Stimulated activated naive B cell treated with anti-CD40 and anti-IgM and Interleukin-4, amounts not matched to agents 10 μg/mL and 1 μg/mL and 100 μg/mL, for 72 hours (primary cell): ENCODE measurements at places on chromosomes 3 and 15.

GRCh38 chr15:90320062-90320884 lies 31.8 kb upstream of the ZNF774 start:
- H3K4me3 ChIP-seq: no peak overlapping the region
- H3K4me1 ChIP-seq: peaks cover 8% of the 10 kb centered on the region
- peak; percentile 56 for DNase-seq
- H3K27me3 ChIP-seq: no peaks in the 10 kb centered on the region
- H3K27ac ChIP-seq: peak overlapping the region; percentile 7

GRCh38 chr3:66809595-66809958 lies 188.5 kb upstream of the KBTBD8 start:
- no peak for DNase-seq
- H3K27me3 ChIP-seq: no peaks in the 10 kb centered on the region
- H3K27ac ChIP-seq: no peak overlapping the region

- peaks cover 3% of the 10 kb centered on the region for H3K27me3 ChIP-seq
- peaks cover 6% of the 10 kb centered on the region for H3K4me1 ChIP-seq
- H3K27ac ChIP-seq: no peak overlapping the region
- H3K4me3 ChIP-seq: no peak overlapping the region
- H3K36me3 ChIP-seq: no peaks in the 10 kb centered on the region
- no peak for DNase-seq
Observed at GRCh38 chr15:75123395-75123794, 78.3 kb upstream of the C15orf39 start.

- H3K4me1 ChIP-seq: peaks cover 2% of the 10 kb centered on the region
- peaks cover 30% of the 10 kb centered on the region for H3K27me3 ChIP-seq
- peak within 1 kb of the TSS; percentile 78 for H3K4me3 ChIP-seq
- H3K27ac ChIP-seq: no peak within 1 kb of the TSS
- H3K36me3 ChIP-seq: no peaks in the 10 kb centered on the region
- peak; percentile 4 for DNase-seq
Observed at GRCh38 chr3:185152410-185153170, at the start of gene C3orf70. TSS of gene C3orf70 (minus strand) at chr3:185153060. CDS start at chr3:185152823, 237 bp downstream.

DNA sequence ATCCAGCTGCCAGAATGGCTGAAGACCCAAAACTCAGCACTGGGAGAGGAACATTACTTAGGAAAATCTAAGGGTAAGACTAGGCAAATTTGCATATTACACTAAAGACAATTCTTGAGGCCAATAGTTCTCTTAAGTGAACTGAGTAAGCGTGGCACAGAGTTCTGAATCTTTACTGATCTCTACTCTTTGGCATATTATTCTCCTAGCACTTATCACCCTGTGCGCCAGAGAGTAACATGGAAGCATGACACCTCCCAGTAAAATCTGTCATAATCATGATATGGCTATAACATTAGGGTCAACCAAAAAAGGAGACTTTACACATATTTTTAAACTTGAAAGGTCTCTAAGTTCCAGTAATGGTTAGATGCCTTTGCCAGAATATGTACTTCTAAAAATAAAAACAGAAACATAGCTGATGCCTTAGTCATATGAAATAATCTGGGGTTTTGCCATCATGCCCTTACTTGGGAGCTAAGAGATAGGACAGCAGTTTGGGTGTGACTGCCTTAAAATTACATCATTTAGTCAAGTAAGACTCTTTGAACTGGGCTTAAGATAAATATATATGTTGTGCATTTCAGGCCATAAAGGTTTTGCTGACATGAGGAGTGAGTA lies 290.5 kb downstream of the PLCL2 start:
- no peak overlapping the region for H3K27ac ChIP-seq
- no peak for DNase-seq
- H3K4me3 ChIP-seq: no peak overlapping the region
- no peaks in the 10 kb centered on the region for H3K27me3 ChIP-seq

- no peak for DNase-seq
- peak overlapping the region; percentile 97 for H3K27ac ChIP-seq
- H3K36me3 ChIP-seq: peaks cover 20% of the 10 kb centered on the region
- peak overlapping the region; percentile 100 for H3K4me3 ChIP-seq
- peaks cover under 1% of the 10 kb centered on the region for H3K27me3 ChIP-seq
Observed at GRCh38 chr3:8962226-8962861, 928 bp downstream of the RAD18 start.

- H3K27me3 ChIP-seq: peaks cover 18% of the 10 kb centered on the region
- no peaks in the 10 kb centered on the region for H3K36me3 ChIP-seq
- peak within 1 kb of the TSS; percentile 65 for H3K27ac ChIP-seq
- peak within 1 kb of the TSS; percentile 85 for H3K4me3 ChIP-seq
Observed at GRCh38 chr3:38346587-38347410, at the start of gene XYLB. TSS of gene XYLB (plus strand) at chr3:38346785. CDS start at chr3:38346869, 84 bp downstream.

DNA sequence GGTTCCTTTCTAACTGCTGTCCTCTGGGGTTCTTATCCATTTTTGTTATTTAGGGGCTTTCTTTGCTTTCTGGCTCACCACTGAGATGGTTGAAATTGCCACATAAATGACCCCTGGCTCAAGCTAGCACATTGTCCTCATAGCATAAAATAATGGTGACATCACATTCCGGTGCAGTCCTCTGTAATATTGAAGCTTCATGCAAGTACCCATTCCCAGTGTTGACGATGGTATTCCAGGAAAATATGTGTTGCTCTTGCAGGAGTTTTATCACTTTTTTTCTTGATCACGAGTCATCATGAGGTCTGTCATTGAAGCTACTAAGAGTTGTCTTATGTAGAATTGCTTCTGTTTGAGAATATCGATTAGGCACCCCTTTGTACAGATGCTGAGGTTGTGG lies 56.1 kb downstream of the CRTC3 start:
- H3K27ac ChIP-seq: peak overlapping the region; percentile 1
- H3K4me3 ChIP-seq: no peak overlapping the region
- no peak for DNase-seq
- no peaks in the 10 kb centered on the region for H3K27me3 ChIP-seq
- peaks cover 27% of the 10 kb centered on the region for H3K36me3 ChIP-seq

DNA sequence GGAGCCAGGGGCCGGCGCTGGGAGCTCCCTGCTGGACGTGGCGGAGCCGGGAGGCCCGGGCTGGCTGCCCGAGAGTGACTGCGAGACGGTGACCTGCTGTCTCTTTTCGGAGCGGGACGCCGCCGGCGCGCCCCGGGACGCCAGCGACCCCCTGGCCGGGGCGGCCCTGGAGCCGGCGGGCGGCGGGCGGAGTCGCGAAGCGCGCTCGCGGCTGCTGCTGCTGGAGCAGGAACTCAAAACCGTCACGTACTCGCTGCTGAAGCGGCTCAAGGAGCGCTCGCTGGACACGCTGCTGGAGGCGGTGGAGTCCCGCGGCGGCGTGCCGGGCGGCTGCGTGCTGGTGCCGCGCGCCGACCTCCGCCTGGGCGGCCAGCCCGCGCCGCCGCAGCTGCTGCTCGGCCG lies 1.5 kb downstream of the SMAD6 start:
- H3K27me3 ChIP-seq: peaks cover 25% of the 10 kb centered on the region
- no peak overlapping the region for H3K27ac ChIP-seq
- H3K36me3 ChIP-seq: no peaks in the 10 kb centered on the region
- no peak overlapping the region for H3K4me3 ChIP-seq
- H3K4me1 ChIP-seq: peaks cover 24% of the 10 kb centered on the region

DNA sequence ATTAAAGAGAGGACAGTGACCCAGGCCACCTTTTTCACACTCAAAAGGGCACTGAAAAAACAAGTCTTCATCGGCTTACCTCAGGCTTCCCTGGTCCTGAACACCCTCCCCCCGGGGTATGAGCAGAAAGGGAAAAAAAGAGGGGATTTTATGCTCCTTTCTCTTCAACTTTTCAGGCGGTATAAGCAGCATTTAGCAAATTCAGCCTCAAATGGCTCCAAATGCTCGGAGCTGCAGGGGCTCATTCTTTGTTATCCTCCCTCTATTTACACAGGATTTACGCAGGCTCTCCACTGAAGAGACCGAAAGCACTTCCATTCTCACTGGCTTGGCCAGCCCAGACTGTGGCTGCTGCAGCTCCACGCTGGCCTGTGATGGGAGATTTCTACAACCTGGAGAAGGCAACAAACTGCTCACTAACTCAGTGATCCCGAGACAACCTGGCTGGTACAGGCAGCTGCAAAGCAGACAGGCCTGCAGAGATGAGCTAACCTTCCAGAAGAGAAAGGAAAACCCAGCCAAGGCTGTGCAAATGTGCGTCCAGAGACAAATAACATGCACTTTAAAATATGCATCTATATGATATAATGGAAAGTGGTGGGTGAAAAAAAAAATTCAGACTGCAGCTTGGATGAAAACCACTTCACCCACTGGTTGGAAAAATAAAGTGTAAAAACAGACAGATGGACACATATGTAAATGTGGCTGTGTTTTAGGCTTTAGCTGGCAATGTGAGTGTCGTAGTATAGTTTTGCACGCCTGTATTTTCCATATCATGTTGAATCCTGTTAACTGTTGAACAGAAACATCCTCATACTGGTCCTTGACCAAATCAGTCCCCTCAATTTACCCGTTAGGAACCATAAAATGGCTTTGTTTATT lies 54.2 kb downstream of the MEIS2 start:
- no peak overlapping the region for H3K4me3 ChIP-seq
- DNase-seq: no peak
- H3K4me1 ChIP-seq: no peaks in the 10 kb centered on the region
- H3K36me3 ChIP-seq: no peaks in the 10 kb centered on the region
- H3K27me3 ChIP-seq: no peaks in the 10 kb centered on the region

GRCh38 chr15:91302588-91303439 lies 202.8 kb downstream of the SV2B start:
- peaks cover 22% of the 10 kb centered on the region for H3K27me3 ChIP-seq
- H3K4me3 ChIP-seq: no peak overlapping the region
- no peaks in the 10 kb centered on the region for H3K4me1 ChIP-seq
- no peaks in the 10 kb centered on the region for H3K36me3 ChIP-seq

GRCh38 chr3:43369404-43370292 lies 83.3 kb downstream of the SNRK start:
- H3K27me3 ChIP-seq: no peaks in the 10 kb centered on the region
- H3K27ac ChIP-seq: no peak overlapping the region
- no peaks in the 10 kb centered on the region for H3K4me1 ChIP-seq

GRCh38 chr3:73520931-73521461 lies 103.7 kb downstream of the PDZRN3 start:
- H3K4me3 ChIP-seq: no peak overlapping the region
- no peak overlapping the region for H3K27ac ChIP-seq
- no peaks in the 10 kb centered on the region for H3K4me1 ChIP-seq
- DNase-seq: no peak

DNA sequence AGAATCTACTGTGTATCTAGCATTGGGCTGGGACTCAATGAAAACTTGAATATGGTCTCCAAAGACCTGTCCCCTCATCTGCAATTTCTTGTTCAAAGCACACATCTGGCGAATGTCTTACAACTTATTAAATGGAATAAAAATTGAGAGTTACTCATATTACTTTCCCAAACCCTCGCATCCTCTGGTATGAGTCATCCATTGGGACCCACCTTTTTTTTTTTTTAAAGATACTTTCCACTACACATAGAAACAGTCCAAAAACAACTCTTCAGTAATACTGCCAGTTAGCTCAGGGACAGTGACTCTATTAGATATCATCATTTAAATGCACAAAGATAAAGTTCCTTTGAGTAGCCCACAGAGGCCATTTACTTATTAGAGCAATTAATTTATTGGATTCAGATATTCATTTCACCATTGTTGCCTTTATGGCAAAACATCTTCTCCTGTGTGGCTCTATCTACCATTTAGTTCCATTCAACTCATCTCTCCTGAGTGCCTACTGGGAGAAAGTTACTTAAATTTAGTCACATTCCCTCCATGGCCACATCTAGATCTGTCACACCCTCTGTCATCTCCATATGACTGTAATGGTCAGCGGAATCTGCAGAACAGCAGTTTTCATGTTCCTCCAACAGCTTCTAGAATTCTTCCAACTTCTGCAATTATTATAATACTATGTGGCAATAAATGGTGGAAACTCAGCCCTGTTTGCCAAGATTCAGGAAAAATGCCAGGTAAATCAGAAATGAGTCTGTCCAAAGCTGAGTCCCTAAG lies 77.9 kb upstream of the ARHGEF3 start:
- H3K4me3 ChIP-seq: no peak overlapping the region
- no peak overlapping the region for H3K27ac ChIP-seq
- no peaks in the 10 kb centered on the region for H3K27me3 ChIP-seq
- peaks cover 19% of the 10 kb centered on the region for H3K4me1 ChIP-seq

- no peaks in the 10 kb centered on the region for H3K27me3 ChIP-seq
- no peak overlapping the region for H3K4me3 ChIP-seq
Observed at GRCh38 chr3:80014576-80014975, 246.8 kb upstream of the ROBO1 start.

DNA sequence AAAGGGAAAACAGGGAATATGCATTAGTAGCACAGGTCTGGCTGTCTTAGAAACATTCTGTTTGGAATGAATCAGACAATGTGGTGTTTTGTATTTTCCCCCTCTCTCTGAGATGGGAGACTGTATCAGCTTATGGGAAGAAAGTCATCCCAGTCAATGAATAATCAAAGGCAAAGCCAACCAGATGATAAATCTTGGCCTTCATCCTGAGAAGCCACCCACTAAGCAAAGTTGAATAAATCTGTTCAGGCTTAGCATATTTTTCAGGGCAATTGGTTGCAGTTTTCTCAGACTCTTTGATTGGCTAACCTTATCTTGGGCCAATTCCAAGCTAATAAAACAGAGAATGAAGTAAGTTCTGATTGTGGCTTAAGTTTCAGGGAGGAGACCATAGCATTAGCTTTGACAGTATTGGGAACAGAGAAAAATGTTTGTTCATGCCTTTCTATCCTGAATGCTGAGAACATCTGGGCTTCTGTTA lies 63.6 kb upstream of the ARL8B start:
- H3K36me3 ChIP-seq: no peaks in the 10 kb centered on the region
- H3K4me1 ChIP-seq: peaks cover 29% of the 10 kb centered on the region
- H3K4me3 ChIP-seq: no peak overlapping the region
- H3K27me3 ChIP-seq: peaks cover 15% of the 10 kb centered on the region
- no peak for DNase-seq
- no peak overlapping the region for H3K27ac ChIP-seq

DNA sequence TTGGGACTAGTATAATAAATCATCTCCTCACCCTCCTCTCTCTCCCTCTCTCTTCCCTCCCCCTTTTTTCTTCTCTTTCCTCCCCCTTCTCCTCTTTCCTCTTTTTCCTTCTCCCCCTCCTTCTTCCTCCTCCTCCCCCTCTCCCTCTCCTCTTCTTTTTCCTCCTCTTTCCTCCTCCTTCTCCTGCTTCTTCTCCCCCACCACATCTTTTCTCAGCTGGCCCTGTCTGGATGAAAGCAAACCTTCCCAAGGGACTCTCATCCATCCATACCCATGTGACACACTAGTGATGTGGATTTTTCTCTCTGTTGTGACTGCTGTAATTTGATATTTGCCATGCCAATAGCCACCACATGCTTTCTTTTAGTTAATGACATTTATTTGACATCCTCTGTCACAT lies 127.2 kb downstream of the EBLN2 start:
- no peak for DNase-seq
- H3K27ac ChIP-seq: no peak overlapping the region
- no peak overlapping the region for H3K4me3 ChIP-seq
- no peaks in the 10 kb centered on the region for H3K4me1 ChIP-seq
- H3K27me3 ChIP-seq: peaks cover 5% of the 10 kb centered on the region

GRCh38 chr3:17709236-17709810 lies 33.1 kb downstream of the TBC1D5 start:
- peaks cover 44% of the 10 kb centered on the region for H3K36me3 ChIP-seq
- DNase-seq: no peak
- H3K27ac ChIP-seq: no peak overlapping the region
- H3K4me1 ChIP-seq: peaks cover 13% of the 10 kb centered on the region
- H3K27me3 ChIP-seq: no peaks in the 10 kb centered on the region
